ENCODE measurements at places on chromosomes 3 and 15. TPM values are rescaled to one million over a fixed set of nuclear protein-coding genes. Genes with fewer than 3 reads are reported as not detected.

The CYP8B1 gene
- not detected for total RNA-seq

The PTH1R gene
- total RNA-seq: 6.4 TPM

The LAMB2 gene
- 772 TPM for total RNA-seq

- DNase-seq: no peak
Measured at GRCh38 chr15:92155934-92156333, 237.7 kb upstream of the ST8SIA2 start.

- DNase-seq: no peak
Measured at GRCh38 chr3:55826731-55827496, 339.8 kb upstream of the WNT5A start.

GRCh38 chr15:88300089-88300488 lies 43.5 kb upstream of the NTRK3 start:
- DNase-seq: no peak

Measured in left ventricle myocardium inferior (tissue), 1 donor.